Amygdala (tissue), 56 donors: ENCODE measurements at places on chromosomes 12 and 14.

DNA sequence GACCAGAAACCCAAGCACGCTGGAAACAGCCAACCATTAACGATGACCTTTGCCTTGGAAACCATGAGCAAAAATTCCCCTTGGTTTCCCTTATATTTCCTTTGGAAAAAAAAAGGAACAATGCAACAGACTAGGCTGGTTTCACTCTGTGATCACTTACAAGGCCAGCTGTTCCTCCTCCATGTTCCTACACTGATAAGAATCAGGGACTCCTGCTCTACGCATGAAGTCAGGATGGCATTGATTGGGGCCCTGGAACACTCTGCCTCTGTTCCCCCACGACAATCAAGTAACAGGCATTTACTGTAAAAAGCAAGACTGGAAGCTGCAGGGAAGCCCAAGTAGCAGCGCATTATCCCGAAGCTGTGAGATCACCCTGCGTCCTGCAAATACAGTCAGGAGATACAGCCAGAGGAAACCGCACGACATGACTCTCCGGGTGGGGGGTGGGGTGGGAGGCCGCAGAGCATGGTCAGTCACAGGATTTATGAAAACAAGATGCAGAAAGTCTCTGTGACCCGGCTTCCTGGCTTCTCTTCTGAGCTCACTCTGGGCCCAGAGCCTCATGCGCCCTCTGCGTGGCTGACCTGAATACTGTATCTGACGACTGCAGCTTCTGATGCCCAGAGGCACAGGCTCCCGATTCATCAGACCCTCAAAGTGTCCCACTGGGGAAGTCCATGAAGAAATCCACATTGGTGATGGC lies 31.1 kb downstream of the SSH1 start:
- peak; percentile 38 for DNase-seq

- DNase-seq = no peak
These were observed 1.8 kb downstream of the GALNT6 start for GRCh38 chr12:51389302-51389999.

- no peak for DNase-seq
These were observed 12.0 kb downstream of the VEZT start for GRCh38 chr12:95229636-95230035.

GRCh38 chr14:24613747-24614146 lies 4.3 kb upstream of the GZMH start:
- DNase-seq = no peak

GRCh38 chr12:44428825-44429224 lies 447.3 kb downstream of the NELL2 start:
- no peak for DNase-seq

GRCh38 chr12:52647601-52648000 lies 4.4 kb downstream of the KRT2 start:
- DNase-seq = no peak

- DNase-seq = no peak
These were observed 49.3 kb downstream of the DLK1 start for GRCh38 chr14:100775831-100776591.

- no peak for DNase-seq
These were observed 74.6 kb upstream of the MYF6 start for GRCh38 chr12:80632835-80633234.

GRCh38 chr14:95480887-95481226 lies 35.6 kb downstream of the SYNE3 start:
- no peak for DNase-seq

GRCh38 chr12:104669851-104670337 lies 213.1 kb downstream of the CHST11 start:
- no peak for DNase-seq

DNA sequence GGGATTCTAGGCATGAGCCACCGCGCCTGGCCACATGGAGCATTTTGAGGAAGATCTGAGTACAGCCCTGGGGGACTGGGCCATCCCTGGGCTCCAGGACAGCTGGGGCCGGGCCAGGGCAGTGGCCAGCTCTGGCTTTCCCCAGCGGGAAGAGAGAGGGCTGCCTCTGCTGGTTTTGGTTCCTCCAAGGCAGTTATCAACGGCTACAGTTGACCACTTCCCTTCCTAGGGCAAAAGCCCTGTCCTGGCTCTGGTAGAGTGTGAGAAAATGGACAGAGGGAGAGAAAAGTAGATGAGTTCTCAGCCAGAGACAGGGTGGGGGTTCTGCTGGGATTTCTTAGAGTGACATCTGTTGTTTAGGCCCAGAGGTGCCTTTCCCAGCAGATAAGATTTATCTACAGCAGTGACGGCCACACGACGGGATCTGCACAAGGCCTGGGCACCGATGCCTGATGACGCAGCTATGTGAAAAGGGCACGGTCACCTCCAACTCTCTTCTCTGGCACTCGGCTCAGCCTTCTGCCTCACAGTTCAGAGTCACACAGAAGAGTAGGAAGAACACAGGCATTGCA lies 5.5 kb upstream of the HVCN1 start:
- DNase-seq = peak; percentile 43

DNA sequence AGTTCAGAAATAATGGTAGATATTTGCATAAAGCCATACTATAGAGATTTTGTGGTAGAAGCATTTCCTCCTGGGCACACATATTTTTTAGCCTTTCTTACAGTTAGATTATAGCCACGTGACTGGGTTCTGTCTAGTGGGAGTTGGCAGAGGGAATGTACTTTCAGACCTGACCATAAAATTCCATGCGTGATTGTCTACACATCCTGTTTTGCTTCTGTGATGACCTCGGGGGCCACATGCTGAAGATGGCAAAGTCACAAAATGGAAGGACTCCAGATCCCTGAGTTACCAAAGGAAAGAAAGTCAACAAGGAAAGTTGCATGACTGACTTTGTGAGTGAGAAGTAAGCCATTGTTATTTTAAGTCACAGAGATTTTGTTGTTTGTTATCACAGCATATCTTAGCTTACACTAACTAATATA lies 14.6 kb upstream of the MIA2 start:
- DNase-seq = no peak

DNA sequence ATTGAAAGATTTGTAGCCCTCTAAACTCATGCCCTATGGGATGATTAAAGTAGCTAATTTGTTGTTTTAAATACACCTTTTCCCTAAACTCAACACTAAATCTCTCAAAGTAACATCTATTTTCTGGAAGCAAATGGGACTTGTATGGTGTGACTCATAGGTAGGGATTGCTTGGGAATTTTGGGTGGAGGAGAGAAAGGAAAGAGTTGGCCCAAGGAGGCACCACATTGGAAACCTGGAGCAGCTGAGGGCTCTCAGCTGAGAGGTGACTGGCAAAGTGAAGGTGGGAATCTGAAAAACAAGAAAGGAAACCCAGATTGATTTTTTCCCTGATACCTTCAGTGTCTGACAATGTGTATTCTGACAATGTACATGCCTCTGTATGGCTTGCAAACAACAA lies 114.8 kb upstream of the PRICKLE1 start:
- no peak for DNase-seq

GRCh38 chr14:103948442-103948841 lies 6.1 kb upstream of the RD3L start:
- DNase-seq = no peak

DNA sequence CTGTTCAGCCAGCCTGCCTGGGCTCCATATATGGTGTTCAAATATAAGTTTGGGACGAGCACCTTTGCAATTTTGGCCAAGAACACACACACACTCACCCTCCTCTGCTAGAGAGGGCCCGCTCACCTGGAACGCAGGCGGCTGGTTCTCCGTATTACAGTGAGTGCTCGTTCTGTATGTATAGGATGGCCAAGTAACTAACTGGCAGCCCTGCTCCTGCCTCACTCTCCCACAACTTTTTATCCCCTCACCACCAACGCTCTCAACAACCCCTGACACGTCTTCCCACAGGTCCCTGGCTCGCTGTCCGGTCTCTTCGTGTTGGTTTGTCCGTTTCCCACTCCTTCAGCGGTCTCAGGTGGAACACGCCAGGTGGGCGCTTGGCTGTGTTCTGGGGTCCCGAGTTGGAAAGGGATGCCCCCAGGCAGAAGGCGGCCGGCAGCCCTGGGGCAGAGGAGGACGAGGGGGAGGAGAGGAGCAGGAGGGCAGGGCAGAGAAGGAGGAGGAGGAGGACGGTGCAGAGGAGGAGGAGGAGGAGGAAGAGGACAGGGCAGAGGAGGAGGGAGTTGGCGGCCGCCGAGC lies 398 bp upstream of the MSRB3 start:
- DNase-seq = no peak

DNA sequence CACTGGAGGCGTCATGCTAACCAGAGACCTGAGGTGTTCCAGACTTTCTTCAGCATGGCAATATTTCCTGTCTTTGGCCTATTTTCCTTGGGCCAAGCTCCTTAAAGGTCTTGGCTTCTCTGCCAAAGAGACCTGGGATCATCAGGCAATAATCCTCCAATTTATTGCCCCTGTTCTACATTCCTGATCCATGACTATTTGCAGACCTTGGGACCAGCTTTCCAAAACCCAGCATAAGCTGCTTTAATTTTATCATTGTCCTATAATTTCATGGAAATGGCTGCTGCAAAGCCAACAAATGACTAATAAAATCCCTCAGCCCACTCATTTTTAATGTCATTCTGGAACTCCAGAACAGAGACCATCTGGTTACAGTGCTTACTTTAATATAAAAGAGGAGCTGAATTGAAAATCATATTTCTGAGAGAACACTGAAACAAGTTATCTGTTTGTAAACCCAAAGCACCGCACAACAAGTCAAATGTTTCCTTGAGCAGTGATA lies 166.9 kb upstream of the BTG1 start:
- DNase-seq = no peak

DNA sequence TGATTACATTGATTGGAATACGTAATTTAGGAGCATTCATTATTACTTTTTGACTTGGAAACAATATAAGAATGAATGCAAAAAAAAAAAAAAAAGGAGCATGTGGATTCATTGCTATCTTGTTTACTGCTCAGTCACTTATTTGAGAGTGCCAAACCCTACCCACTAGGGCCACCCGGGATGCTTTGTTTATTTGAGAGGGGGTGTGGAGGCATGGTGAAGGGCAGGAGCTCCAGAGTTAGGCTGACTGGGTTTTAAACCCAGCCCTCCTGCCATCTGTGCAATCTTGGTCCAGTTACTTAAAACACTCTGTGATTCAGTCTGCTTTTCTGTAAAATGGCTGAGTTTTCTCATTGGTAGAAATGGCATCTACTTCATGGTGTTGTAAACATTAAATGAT lies 195.2 kb downstream of the RAD51B start:
- DNase-seq = no peak

- DNase-seq = no peak
These were observed 386 bp downstream of the LIN52 start for GRCh38 chr14:74085047-74085637.

DNA sequence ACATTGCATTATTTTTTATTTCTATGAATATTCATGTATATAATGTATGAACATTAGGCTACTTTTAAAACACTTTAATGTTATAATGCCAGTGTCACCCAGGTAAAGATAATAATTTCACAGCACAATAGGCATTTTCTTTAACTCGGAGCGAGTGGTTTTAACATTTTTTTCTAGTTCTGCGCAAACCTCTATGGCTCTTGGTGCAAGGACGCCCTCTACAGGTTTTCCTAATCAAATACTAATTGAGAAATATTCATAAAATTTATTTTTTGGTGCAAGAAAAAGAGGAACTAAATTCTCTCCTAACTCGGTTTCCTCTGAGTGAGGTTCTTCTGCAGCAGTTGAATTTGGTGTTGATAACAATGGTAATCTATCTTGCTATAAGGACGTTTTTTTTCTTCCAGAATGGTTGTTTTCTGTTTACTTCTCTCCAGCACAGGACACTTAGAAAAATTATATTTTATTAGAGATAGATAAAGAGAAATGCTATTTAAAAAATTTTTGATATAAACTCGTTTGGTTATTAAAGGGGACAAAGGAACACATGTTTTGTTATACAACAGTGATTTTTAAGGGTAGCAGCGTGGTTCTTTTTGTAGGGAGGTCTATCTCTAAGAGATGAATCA lies 2.4 kb upstream of the WIF1 start:
- DNase-seq = no peak

DNA sequence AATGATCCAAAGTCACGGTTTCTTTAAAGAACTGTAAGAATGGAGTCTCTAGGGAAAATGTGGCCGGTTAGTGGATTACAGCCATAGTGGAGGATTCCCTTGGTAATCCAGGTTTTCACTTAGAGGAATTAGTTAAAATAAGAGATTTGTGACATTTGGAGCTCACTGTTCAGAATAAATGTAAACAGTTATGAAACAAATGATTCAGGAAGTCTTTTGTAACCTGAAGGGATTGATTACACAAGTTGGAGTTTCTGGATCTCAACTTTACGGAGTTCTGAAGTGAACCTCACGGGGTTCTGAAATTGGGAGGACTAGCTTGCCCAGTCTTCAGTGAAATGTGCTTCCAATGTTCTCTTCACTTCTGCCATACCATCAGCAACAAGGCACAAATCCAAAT lies 234.4 kb upstream of the FKBP4 start:
- no peak for DNase-seq

- peak; percentile 43 for DNase-seq
These were observed 14.8 kb downstream of the DDX24 start for GRCh38 chr14:94066089-94066676.

DNA sequence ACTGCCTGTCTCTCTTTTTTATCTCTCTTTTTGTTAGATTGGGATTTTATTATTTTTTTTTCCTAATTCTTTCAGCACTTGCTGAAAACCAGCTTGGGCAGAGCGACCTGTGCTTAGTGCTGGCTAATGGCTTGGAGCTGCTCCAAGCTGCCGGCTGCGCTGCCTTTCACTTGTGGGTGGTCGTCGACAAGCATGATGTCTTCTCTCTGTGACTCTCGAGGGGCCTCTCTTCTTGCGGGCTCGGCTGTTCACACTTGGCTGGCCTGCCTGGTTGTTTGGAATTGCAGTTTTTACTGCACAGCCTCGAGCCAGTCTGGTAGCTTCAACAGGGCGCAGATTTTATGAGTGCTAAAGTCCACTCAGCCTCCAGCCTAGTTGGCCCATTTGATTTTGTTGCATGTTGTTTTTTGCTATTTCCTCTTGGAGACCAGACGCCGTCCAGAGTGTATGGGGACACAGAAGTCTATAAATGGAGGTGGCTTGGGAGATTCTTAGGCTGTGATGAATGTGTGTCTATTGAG lies 18.6 kb downstream of the TPCN1 start:
- no peak for DNase-seq

DNA sequence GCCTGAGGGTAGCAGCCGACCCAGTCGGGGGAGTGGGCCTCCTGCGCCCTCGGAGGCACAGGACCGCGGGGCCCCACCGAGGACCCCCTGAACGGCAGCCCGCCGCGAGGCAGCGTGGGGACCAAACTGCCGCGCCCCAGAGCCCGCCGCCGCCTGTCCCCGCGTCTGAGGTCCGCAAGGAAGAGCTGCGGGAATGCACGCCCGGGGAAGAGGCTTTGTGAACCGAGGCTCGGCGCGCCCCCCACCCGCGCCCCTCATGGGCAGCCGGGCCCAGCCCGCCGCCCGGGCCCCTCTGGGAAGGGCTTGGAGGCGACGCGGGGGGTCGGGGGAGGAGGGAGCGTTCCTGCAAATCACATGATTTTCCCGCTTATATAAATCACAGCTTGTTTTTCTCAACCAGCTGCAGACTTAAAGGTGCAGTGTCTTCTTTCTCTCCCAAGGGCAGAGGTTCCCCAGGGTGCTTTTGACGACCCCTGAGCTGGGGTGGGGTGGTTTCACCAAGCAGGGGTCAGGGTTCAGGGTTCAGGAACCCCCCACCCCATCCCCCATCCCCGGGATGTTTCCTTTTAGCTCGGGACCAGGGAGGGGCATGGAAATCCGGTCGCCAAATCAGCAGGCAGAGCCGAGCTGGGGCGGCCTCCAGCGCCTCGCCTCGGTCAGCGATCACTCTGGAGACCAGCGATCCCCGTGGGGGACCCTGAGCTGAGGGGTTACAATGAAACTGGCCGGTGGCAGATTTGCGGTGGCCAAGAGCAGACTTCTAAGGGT lies 44.7 kb upstream of the ATP23 start:
- DNase-seq = peak; percentile 73

GRCh38 chr12:15733136-15733535 lies 56.1 kb downstream of the EPS8 start:
- DNase-seq = no peak

GRCh38 chr12:120488057-120488640 lies 7.8 kb upstream of the DYNLL1 start:
- no peak for DNase-seq
